Stimulated activated CD4-positive, alpha-beta T cell treated with anti-CD3 and anti-CD28 coated beads, TNF-alpha, amount 100 ng/mL, for 4 hours (primary cell): ENCODE measurements at places on chromosomes 6 and 20.

- DNase-seq, result no peak
Observed at GRCh38 chr6:37429352-37429750, 3.7 kb upstream of the CMTR1 start.

- DNase-seq, result no peak
Observed at GRCh38 chr6:96213784-96214183, 198.0 kb downstream of the FUT9 start.

DNA sequence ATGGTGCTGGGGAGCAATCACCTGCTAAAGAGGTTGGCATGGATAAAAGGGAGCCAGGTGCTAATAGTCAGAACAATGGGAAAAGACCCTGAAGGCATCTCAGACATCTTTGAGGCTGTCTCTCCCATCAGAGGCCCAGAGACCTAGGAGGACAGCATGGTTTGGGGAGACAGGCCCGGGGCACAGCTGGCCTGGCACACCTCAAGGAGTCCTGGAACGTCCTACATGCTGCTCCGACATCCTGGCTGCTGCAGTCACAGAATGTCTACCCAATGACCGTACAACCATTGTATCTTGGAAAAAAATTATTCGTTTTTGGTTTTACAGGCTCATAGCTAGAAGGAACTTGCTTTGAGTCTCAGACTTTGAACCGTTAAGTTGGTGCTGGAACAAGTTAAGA, 4.4 kb downstream of the GMDS start:
- no peak for DNase-seq

DNA sequence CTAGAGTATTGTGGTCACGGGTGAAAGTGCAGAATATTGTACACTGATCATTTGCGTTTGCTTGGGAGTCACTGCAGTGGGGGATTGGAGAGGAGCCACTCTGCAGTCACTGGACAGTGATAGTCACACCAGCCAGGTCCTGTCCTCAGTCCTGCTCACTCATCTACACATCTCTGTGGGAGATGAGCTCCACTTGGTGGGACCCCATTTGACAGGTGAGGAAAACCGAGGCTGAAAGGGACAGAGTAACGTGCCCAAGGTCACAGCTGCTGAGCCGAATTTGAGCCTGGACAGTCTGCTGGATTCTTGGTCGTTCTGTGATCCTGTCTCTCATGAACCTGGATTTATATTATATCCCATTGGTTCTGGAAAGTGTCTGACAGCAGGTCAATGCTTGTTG, 17.7 kb upstream of the PHACTR3 start:
- no peak for DNase-seq

GRCh38 chr6:147738516-147739162, 230.1 kb downstream of the SAMD5 start:
- DNase-seq, result no peak

GRCh38 chr20:37777988-37778659, 84.3 kb downstream of the CTNNBL1 start:
- no peak for DNase-seq

GRCh38 chr6:109297406-109298110, 84.7 kb downstream of the CD164 start:
- DNase-seq, result no peak

GRCh38 chr20:16904751-16905150, 156.6 kb downstream of the OTOR start:
- DNase-seq, result no peak

- DNase-seq, result no peak
Observed at GRCh38 chr6:169555971-169556617, 145.7 kb downstream of the WDR27 start.

- no peak for DNase-seq
Observed at GRCh38 chr6:747028-747427, 54.1 kb upstream of the EXOC2 start.

DNA sequence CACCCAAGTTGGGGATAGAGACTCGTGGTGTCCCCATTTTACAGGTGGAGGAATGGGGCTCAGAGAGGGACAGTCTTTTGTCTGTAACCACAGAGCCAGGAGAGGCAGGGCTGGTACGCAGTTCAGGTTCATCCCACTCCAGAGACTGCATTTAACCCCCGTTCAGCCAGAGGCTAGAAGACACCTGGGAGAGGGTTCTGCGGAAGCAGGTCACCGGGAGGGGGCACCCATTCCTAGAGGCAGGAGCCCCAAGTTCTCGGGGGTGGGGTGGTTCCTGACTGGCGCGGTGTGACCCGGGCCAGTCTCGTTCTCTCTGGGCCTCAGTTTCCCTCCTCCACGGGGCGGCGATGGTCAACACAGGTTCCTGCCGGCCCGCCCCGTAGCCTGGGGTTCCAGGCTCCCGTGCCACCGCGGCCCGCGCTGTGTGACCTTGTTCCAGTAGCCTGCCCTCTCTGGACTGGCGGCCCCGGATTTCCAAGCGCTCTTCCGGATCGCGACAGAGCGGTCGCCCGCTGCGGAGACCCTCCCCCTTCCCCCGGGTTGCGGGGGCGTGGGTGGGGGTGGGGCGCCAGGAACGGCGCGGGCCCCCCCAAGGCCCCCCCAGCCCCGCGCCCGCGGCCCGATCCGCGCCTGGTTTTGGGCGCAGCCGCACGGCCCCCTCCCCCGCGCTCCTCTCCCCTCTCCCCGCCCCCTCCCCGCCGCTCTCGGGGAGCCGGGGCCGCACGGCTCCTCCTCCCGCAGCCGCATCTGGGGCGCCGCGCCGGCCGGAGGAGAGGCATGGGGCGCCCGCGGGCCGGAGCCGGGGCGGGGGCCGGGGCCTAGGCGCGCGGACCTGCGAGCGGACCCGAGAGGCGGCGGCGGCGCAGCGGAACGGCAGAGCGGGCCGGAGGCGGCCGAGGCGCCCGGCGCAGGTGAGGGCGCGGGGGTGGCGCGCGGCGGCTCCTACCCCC, at the start of gene DLGAP4:
Gene DLGAP4, plus strand, starts transcription at position 738 of the 950 bp plus-strand sequence. CDS start 125,379 bp downstream, outside the sequence.
- DNase-seq, result no peak

GRCh38 chr20:210809-211502, 16.1 kb upstream of the DEFB129 start:
- DNase-seq, result no peak

- DNase-seq, result no peak
Observed at GRCh38 chr6:15344831-15345230, 99.0 kb downstream of the JARID2 start.

- DNase-seq, result no peak
Observed at GRCh38 chr6:130846501-130846900, 19.3 kb downstream of the SMLR1 start.

DNA sequence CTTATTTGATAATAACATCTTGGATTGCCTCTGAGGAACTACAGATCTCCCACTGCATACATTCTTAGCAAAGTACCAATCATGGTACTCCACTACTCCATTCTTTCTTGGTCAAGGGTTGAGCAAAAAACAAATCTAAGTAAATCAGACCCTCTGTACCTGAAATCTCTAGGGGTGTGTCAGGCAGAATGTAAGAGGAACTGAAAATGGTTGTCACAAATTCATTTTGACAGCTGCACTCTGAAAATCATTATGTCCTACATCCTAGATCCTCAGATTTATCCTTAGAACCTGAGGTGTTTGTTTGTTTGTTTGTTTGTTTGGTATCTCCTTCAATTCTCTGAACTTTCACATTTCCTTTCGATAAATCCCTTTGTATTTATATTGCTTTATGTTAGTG, 433.2 kb upstream of the BTBD3 start:
- DNase-seq, result no peak

GRCh38 chr6:109795994-109796555, 105.0 kb downstream of the FIG4 start:
- no peak for DNase-seq

DNA sequence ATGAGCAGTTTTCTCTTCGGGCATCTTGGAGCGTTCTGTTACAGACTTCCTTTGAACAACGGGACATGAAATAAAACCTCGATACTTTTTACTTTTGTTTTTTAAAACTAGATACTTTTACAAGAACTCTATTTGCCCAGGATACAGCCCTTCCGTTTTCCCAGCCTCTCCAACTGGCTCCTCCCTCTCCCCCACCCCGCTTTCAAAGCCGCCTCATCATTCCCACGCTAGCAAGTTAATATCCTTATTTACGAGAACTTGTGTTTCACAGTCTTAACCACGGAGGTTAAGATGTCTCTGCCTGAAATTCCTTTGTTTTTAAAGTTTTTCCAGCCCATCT, 241 bp upstream of the CFAP206 start:
- DNase-seq, result no peak

DNA sequence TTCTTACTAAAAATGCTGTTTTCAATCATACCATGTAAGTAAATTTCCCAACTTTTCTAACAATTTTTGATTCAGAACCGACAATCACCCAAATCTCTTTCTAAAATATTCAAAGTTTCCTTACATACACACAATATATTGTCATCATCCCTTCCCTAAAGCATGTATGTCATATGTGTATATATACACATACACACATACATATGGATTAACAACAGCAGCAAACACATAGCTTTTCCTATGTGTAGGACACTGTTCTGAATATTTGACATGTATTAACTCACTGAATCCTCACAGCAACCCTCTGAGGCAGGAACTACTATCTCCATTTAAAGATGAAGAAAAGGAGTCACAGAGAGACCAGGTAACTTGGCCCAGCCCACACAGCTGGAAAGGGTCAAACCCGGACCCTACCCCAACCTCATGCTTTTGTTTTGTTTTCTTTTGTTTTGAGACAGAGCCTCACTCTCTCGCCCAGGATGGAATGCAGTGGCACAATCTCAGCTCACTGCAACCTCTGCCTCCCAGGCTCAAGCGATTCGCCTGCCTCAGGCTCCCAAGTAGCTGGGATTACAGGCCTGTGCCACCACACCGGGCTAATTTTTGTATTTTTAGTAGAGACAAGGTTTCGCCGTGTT, 7.2 kb downstream of the FYN start:
- DNase-seq, result no peak

- DNase-seq, result no peak
Observed at GRCh38 chr6:9620687-9621086, 794.2 kb downstream of the TFAP2A start.

- no peak for DNase-seq
Observed at GRCh38 chr20:63772781-63773518, 33.4 kb downstream of the SLC2A4RG start.

GRCh38 chr6:36934901-36935300, 19.6 kb upstream of the PI16 start:
- DNase-seq, result no peak

GRCh38 chr20:62618611-62619529, 23.4 kb upstream of the SLCO4A1 start:
- no peak for DNase-seq

DNA sequence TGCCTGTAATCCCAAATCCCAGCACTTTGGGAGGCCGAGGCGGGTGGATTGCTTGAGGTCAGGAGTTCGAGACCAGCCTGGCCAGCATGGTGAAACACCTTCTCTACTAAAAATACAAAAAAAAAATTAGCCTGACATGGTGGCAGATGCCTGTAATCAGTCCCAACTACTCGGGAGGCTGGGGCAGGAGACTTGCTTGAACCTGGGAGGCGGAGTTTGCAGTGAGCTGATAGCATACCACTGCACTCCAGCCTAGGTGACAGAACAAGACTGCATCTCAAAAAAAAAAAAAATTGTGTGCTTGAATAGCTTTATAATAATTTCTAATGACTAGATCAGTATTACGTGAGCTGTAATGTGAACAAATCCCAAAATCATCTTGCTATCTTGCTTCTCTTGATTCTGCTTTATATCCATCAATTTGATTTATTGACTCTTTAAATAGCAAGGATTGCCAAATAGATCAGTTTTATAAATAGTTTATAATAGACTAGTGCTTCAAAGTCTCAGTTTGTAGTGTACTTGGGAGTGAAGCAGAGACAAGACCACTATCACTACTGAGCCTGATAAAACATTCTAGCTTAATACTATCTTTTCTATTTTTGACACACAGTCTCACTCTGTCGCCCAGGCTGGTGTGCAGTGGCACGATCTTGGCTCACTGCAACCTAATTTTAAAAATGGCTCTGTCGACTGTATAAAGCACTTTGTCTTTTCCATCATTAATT, 7.1 kb downstream of the AMD1 start:
- DNase-seq, result no peak

DNA sequence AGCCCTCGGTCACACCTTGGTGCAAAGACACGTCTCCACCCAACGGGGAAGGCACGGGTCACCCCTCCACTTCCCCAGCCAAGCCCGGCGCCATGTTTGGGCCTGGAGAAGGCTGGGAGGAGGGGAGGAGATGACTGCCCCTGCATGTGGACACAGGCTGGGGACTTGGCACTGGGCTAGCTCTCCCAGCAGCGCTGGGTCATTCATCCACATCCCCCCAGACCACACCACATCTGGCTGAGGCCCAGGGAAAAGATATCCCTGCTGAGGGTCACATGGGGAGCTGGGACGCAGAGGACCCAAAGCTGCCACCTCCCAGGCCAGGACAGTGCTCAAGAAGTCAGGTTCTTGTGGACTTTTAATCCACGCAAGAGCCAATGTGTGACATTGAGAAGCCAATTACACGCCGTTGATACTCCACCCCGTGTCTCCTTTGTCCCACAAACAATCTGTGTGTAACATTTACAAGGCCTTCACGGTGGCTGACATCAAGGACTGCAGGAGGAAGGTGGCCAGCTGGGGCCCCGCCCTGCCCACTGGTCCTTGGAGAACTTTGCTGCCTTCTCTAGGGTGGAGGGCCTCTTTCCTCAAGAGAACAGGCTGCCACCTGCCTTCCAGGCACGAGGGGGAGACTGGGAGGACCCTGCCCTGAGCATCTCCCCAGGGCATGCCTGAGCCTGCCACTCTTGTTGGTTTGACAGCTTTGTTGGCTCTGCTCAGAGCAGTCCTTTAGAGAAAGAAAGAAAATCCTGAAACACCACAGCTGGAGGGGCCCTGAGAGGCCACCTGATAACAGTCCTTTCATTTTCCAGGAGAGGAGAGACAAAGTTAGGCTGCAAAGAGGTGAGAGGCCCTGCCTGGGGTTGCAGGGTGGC, 5.3 kb upstream of the IP6K3 start:
- no peak for DNase-seq

DNA sequence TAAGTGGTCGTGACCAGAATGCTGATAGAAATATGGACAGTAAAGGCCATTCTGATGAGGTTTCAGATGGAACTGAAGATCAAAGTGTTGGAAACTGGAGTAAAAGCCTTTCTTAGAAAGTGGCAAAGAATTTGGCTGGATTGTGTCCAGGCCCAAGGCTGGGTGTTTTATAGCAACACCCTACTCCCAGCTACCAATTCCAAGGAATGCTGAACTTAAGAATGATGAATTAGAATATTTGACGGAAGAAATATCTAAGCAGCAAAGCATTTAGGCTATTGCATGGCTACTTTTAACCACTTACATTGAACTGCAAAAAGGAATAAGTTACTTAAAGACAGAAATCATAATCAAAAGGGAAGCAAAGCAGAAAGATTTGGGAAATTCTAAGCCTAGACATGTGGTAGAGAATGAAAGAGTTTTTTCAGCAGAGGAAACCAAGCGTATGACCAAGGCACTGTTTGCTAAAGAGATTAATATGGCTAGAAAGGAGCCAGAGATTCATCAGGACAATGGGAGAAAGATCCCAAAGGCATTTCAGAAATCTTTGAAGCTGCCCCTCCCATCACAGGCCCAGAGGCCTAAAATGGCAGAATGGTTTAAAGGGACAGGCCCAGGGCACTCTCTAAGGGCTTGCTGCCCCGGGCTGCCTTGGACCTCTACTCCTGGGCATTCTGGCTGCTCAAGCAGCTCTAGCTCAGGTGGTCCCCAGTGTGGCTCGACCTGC, 25.8 kb downstream of the SDHAF4 start:
- no peak for DNase-seq

GRCh38 chr6:137693711-137694110, 173.3 kb upstream of the TNFAIP3 start:
- no peak for DNase-seq

- DNase-seq, result no peak
Observed at GRCh38 chr6:17200395-17200794, 80.8 kb upstream of the RBM24 start.
